Neuronal stem cell (in vitro differentiated cells): ENCODE measurements at places on chromosomes 1 and 21.

- no peak for DNase-seq
These were observed 83.9 kb upstream of the EDEM3 start for GRCh38 chr1:184838504-184838951.

- DNase-seq = no peak
These were observed 46.2 kb downstream of the PLPP3 start for GRCh38 chr1:56533197-56533596.

DNA sequence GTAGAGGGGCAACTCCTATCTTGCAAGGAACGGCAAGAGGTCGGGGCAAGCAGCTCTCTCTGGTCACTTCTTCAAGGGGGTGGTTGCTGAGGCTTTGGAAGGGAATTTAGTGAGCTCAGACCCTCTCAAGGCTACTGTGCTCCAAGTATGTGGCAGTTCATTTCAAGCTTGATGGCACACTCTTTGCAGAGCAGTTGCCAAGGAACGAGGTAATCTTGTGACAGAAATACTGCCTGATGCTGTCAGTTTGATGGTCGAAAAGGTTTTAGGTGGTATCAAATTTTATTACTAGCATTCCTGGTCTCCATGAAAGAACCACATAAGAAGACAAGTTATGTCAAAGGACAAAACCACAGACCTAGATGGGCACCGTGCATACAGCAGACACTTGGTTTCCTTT is 13.1 kb downstream of the CFAP298 start:
- DNase-seq = no peak

GRCh38 chr1:150905301-150905700 is 18.4 kb downstream of the CTXND2 start:
- no peak for DNase-seq

DNA sequence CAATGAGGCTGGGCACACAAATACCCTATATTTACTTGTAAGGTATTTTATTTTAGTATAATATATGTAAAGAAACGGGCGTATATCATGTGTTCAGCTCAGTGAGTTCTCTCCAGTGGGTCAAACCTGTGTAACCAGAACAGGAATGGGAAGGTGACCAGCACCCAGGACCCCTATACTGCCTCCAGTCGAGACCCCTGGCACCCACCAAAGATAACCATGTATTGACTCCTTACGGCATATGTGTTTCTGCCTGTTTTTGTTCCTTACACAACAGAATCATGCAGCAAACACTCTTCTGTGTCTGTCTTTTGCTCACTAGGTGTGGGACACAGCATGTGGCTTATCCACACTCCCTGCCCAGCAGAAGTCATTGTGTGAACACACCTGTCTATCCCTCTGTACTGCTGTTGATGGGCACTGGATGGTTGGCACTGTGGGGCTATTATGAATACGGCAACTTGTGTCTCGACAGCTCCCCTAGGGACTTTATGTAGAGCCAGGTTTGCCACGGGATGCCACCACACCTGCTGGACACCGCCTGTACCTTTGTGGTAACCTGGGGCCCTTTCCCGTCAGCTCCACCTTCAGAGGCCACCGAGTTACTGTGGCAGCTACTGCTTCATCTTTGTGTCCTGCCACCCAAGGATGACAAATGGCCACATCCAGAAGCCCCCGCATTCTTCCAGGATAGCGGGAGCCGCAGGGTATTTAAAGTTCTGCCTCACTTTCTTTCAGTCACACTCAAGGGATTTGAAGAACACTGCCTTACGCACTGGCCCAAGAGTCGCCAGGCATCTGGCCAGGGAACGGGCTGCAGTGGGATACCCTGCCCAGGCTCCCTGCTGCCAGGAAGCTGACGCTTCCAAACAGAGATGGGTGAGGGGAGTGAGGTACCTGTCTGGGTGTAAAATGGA is 23.5 kb upstream of the C2CD2 start:
- DNase-seq = no peak

DNA sequence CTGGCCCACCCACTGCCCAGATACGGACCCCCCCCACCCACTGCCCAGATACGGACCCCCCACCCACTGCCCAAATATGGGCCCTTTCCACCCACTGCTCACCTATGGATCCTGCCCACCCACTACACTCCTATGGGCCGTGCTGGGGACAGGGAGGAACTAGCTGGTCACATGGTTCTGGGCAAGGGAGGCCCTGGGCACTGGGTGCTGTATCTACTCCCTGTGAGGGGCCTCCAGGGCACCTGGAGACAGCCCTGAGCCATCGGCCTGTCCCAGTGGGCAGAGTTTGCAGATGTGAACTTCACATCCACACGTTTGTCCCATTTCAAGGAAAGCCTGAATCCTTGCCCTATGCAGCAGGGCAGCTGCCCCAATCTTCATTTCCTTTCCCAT is 71.4 kb upstream of the COL6A1 start:
- no peak for DNase-seq

DNA sequence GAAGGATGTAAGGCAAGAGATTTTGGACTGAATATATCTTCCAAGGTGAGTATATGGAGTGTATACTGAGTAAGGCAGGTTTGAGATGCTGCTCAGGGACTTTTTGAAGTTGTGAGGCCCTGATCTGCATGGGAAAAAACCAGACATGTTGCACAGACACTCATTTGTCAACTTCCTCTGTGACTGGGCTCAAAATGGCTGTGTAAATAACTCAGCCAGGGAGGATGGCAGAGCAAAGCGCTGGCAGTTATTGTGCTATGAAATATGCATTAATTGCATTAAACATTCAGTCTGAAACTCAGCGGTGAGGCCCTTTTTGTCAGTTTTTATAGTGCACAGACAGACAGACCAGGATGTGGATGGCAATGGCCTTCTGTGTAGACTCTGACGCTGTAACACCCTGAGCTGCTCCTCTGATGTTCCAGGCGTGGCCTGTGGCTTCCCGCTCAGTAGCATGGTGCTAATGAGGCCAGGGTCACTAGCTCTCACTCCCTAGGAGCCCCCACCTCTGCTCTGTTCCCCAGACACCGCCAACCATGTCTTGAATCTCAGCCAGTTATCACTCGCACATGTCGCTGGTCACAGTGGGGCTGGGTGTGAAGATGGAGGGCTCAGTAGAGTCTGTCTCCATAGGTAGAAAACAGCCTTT is 307.0 kb upstream of the PROX1 start:
- DNase-seq = no peak

- DNase-seq = no peak
These were observed 18.4 kb upstream of the DNASE2B start for GRCh38 chr1:84379917-84380180.

DNA sequence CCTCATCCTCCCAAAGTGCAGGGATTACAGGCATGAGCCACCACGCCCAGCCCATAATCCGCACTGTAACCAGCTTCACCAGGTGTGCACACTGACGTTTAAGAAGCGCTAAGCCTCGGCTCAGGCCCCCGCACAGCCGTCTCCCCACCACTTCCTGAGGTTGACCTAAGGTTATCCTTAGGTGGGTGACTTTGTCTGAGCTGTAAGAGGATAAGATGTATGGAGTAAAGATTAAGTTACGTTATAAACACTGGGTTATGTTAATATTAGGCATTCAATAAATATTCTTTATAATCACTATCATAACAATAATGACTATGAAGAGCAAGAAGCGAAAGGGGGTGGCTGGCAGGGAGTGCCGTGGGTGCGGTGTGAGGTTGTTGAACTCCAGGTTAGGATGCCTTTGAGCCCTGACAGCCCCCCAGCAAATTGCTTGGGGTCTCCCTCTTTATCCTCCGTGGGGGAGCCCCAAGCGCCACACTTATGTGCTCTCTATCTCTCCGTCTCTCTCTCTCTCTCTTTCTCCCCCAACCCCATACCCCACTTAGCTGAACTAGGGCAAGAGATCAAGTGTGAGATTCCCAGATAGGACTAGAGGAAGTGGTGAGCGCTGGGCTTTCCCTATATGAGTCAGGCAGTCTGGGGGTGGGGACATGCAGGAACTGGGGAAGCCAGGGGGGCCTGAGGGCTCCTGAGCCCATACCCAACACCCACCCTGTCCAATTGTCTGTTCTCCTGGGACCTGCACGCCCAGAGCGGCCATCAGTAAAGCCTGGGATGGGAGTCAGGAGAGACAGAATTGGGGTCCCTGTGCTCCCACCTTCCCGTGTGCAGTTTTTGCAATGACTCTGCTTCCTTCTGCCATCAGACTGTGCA is 7.6 kb downstream of the EFHD2 start:
- no peak for DNase-seq

GRCh38 chr1:178151831-178152230 is 57.9 kb downstream of the RASAL2 start:
- DNase-seq = no peak

DNA sequence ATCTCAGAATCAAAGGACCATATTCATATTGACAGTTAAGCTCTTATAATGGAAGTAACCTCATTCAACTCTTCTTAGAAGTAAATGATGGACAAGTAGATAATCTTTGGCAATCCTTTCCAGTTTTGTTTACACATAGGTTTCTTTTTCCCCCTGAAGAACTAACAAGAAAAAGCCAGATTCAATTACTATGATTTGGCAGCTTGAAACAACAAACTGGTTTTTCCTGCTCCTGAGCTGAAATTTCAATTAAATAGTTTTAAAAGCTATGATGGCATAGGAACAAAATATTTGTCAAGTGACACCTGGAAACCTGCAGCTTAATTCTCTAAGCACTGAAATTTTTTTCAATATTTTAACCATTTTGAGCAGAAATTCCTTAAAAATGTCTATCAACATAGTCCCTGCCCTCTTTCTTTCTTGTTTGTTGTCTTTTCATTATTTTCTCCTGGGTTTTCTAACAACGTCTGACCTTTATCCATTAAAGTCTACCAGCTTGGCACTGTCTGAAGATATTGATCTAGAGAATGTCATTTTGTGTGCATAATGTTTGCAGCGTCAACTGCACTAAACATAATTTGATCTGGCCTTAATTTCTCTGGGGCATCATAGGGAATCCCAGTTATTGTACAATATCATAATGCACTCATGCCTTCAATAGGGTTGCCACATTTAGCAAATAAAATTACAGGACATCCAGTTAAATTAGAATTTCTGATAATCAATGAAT is 4.0 kb upstream of the SLC35A3 start:
- DNase-seq = no peak

DNA sequence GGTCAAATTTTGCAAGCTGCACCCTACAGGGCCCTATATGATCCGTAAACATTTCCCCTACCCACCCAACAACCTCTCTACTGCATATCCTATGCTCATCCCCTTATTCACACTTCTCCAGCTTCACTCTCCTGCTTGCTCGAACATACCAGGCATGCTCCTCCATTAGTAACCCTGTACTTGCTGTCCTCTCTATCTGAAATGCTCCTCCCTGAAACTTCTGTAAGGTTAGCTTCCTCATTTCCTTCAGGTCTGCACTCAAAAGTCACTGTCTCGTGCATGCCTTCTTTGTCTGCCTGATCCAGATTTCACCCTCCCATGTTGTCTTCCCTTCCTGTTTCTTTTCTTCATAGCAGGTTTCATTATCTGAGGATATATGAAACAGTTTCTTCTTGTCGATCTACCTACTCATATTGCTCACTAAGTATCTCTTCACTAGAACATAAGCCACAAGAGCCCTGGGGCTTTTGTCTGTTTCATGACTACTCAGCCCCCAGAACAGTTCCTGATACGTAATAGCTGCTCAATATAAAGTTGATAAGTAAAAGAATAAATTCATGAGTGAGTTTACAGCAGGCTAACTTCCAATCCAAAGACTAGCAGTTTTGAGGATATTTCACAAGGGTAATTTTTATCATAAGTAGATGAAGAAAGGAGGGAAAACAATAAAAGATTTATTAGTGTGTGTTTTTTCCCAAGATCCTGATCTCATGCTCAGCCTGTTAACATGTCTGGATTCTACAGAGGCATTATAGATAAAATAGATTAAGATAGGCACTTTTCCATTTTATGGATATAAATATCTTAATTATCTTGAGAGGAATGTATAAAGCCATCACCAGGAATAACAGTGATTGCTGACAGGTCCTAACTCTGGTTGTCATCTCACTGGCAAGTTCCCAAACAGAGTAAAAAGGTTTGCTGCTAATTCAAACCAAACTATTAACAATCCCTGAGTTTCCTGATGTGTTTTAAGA is 392.5 kb upstream of the ESRRG start:
- no peak for DNase-seq

GRCh38 chr1:24336075-24336474 is 16.9 kb downstream of the GRHL3 start:
- no peak for DNase-seq

DNA sequence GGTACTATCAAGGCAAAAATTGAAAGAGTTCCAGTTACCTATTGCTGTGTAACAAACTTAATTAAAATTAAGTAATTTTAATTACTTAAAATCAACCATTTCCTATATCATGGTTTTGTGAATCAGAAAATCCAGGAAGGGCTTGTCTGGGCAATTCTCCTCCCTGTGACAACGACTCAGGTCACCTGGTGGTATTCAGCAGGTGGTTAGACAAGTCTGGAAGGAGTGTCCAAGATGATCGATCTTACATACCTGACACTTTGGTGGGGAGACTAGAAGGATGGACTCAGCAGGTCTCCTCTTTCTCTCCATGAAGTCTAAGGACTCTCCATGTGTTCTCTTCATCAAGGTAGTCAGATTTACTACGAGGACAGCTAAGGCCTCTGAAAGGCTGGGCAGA is 22.9 kb downstream of the SERPINC1 start:
- DNase-seq = no peak

DNA sequence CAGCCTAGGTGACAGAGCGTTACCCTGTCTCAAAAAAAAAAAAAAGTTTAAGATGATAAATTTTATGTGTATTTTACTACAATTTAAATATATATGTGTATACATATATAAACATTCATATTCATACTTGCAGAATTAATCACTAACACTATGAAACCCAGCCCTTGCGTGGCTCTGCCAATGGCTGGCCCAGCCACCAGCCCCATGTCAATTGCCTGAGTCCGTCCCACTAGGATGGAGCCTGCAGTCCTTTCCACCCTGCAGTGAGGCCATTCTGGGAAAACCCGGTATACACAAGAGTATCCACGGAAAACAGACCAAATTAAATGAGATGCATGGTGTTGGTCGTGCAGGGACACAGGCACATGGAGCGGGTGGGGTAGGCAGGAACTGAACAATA is 49.7 kb downstream of the TCP10L start:
- no peak for DNase-seq

GRCh38 chr1:80217377-80217986 is 1211.0 kb upstream of the ADGRL4 start:
- DNase-seq = peak; percentile 5

DNA sequence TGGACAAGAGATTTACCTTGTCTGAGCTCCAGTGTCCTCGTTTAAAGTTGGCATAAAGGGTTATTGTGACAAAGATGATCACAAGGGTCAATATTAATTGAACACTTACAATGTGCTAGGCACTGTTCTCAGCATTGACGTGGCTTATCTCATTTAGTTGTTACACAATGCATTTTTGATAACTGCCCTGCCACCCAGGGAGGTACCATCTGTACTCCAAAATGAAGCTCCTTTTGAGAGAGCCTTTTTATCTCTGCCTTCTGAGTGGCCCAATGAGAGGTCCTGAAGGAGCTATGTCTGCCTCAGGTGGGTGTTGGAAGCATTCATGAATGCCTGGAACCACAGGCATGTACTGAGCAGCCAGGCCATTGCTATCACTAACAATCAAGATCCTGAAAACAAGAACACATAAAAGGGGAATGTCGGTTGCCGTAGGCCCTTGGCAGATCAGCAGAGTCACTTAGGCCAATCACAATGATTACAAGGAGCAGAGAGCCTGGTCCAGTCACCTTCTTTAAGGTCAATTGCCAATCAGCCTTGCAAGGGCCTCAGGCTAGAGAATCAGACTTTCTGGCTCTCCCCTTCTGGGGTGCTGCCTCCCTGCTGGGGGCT is 78.5 kb downstream of the NMNAT2 start:
- DNase-seq = no peak

GRCh38 chr1:38444311-38444710 is 397.7 kb upstream of the POU3F1 start:
- no peak for DNase-seq

- DNase-seq = no peak
These were observed 3.6 kb downstream of the ETS2 start for GRCh38 chr21:38809198-38809878.

GRCh38 chr1:231776010-231776756 is 149.6 kb downstream of the DISC1 start:
- no peak for DNase-seq
